Right lung (tissue), 10 donors: ENCODE measurements at places on chromosomes 3 and 15.

- no peak for DNase-seq
Observed at GRCh38 chr3:8182904-8183303, 318.7 kb upstream of the LMCD1 start.

DNA sequence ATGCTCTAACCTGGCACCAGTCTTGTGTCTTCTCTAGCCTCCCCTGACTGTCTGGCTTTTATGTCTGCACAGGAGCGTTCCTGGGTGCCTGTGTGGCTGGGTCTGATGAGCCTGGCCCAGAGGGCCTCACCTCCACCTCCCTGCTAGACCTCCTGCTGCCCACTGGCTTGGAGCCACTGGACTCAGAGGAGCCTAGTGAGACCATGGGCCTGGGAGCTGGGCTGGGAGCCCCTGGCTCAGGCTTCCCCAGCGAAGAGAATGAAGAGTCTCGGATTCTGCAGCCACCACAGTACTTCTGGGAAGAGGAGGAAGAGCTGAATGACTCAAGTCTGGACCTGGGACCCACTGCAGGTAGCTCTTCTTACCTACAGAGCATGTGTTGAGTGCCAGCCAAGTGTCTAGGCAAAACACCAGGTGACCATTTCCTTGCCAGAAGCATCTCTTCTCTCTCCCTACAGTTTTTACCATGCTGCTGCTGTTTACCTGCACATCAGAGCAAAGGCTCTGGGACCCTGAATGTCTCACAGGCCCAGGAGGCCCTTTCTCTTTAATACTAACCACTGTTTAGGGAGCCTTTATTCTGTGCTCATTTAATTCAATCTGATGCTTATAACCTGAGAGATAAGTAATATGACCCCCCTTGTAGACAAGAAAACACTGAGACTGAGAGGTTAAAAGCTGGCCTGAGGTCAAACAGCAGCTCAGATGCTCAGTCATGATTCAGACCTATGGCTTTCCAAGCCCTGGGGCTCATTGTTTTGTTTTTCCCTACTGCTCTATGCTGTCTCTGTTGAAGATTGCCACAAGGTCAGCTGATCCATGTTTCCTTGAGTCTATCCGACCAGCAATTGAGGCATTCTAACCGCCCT, 10.4 kb downstream of the PODXL2 start:
- no peak for DNase-seq

- no peak for DNase-seq
Observed at GRCh38 chr15:42355291-42355690, 4.0 kb upstream of the CAPN3 start.

DNA sequence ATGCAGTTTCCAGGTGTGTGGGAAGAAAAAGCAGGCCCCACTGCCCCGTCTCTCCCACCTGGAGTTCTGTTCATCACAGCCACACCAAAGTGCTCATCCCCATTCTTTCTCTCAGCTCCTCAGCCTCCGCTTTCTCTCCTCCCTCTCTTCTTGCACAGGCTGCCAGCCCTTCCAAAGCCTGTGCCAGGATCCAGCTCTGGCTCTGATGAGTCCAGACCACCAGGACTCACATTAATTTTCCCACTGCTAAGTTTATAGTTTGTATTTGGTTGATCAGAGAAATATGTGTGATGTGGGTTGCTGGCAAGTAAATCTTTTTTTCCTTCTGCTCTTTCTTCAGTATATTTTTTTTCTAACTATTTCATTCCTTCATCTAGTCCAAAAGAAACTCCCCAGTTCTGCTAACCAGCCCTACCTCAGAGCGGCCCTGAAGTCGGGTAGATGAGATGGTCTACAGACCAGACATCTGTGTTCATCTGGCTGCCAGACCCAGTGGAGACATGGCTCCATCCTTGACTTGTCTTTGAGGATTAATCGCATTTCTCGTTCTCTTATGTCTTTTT, 49.8 kb downstream of the BOC start:
- DNase-seq, result no peak

- peak; percentile 48 for DNase-seq
Observed at GRCh38 chr15:49718234-49718633, 97.4 kb downstream of the DTWD1 start.

DNA sequence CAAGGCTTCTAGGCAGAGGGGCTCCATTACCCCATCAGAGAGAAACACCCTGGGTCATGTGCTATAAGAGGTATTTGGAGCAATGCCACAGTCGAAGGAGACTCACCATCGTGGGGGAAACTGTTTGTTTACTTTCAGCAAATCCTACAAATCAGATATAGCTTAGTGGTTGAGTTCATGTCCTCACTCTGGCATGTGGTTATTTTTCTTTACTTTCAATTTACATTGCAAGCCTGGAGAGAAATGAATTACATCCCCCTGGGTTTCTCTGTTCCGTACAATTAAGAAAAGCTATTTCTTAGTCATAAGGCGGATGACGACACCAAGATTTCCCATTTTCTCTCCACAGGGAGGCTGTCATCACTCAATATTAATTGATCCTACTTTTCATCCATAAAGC, 36.9 kb downstream of the RFTN1 start:
- peak; percentile 47 for DNase-seq

- no peak for DNase-seq
Observed at GRCh38 chr3:4995500-4996053, 16.3 kb downstream of the BHLHE40 start.

GRCh38 chr15:65981837-65982626, 112.7 kb downstream of the RAB11A start:
- peak; percentile 13 for DNase-seq

DNA sequence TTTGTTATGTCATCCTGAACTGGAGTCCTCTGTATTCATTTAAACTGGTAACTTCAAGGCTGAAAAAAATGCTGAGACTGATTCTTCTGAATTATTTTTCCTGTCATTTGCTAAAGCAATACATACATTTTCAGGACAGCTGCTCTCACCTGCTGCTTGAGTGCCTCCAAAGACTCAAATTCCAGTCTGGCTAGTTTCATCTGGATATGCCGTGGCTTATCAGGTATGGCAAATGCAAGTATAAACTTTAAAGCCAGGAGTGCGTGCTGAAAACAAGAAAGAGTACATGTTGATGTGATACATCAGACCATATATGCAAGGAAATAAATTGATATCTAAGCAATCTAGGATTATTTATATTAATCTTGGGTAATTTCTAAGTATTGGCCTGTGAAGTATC, 146.1 kb downstream of the SNRK start:
- no peak for DNase-seq

- DNase-seq, result no peak
Observed at GRCh38 chr3:44476963-44477311, 533 bp downstream of the ZNF445 start.

- DNase-seq, result no peak
Observed at GRCh38 chr15:25659251-25659650, 203.9 kb downstream of the ATP10A start.

DNA sequence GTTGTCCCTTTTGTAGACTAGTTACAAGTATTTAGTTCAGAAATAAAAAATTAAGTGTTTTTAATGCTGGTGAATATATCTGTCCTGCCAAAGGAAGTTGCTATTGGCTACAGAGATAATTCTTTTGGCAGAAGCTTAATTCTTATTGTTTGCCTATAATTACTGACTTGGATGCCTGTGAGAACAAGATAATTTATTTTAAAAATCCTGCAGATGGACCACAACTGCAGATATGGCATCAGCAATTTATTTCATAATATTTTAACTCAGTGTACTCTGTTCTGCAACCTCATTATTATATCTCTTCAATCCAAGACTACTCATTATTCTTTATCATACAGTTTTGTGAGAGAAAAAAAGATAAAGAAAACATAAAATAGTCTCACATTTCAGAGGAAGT, 789.8 kb downstream of the NAALADL2 start:
- no peak for DNase-seq

DNA sequence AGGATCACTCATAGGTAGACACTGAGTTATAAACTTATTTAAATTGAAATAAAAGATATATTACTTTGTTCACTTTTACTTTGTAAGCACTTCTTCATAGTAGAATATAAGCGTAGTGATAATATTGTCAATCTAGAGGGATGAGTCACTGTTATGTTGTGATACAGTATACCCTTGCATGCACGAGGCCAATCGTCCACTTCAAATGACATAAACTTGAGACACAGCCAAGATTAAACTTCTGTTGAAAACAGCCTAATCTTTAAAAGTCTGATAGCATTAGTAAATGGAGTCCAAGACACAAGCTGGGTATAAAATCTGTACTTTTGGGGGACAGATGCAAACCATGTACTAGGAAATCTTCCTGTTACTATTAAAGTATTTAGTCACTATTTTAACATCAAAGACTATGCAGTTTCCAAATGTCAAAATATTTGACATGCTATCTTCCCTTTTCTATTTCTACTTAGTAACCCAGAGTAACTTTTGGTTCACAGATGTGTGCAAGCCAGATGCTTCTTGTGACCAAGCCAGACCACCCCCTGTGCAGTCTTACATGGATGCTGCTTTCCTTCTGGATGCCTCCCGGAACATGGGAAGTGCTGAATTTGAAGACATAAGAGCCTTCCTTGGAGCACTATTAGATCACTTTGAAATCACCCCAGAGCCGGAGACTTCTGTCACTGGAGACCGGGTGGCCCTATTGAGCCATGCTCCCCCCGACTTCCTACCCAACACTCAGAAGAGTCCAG, 85.3 kb downstream of the PIK3R4 start:
- no peak for DNase-seq

- DNase-seq, result peak; percentile 24
Observed at GRCh38 chr15:32641517-32642059, at the start of gene SCG5. TSS of gene SCG5 (plus strand) at chr15:32641710. CDS start at chr15:32643593, 1,883 bp downstream.

- no peak for DNase-seq
Observed at GRCh38 chr3:56787784-56788256, 13.9 kb downstream of the ARHGEF3 start.

DNA sequence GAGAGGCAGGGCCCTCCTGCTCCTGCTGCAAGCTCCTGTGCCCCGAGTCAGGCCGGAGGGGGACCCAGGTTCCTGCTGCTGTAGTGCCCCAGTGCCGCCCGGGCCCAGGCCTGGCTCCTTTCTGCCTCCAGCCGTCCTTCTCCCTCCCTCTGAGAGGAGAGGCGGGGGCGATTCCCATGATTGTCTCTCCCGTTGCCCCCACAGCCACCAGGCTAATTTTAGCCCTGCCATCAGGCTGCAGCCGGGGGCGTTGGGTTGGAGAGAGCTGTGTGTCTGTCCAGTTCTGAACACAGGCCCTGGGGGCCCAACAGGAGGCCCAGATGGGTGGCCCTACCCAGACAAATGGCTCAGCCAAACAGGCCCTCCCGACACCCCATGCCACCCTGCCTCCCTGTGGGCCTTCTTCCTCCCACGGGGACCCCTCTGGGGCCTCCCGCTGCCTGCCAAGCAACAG, 214.8 kb downstream of the TBC1D2B start:
- no peak for DNase-seq

GRCh38 chr3:141661229-141662196, 76.6 kb upstream of the RNF7 start:
- DNase-seq, result no peak

GRCh38 chr15:31083370-31083780, 18.1 kb downstream of the TRPM1 start:
- no peak for DNase-seq

GRCh38 chr3:46097691-46098241, 70.5 kb upstream of the XCR1 start:
- no peak for DNase-seq

DNA sequence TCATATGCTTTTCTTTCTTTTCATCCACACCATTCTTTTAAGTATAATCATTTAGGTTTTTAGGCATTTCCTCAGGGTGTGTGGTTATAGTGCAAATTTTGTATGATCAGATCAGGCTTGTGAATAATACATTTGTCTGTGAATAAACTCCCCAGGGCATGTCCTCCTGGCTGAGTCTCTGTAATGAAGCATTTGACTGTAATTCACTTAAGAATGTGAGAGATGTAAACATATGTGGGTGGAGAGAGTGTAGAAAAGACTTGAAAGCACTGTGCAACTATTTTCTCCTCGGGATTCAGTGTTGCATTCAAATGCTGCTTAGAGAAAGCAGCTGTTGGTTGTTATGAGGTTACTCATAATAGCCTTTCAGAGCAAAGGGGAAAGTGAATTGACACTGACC, 996.5 kb downstream of the TUSC7 start:
- DNase-seq, result no peak

DNA sequence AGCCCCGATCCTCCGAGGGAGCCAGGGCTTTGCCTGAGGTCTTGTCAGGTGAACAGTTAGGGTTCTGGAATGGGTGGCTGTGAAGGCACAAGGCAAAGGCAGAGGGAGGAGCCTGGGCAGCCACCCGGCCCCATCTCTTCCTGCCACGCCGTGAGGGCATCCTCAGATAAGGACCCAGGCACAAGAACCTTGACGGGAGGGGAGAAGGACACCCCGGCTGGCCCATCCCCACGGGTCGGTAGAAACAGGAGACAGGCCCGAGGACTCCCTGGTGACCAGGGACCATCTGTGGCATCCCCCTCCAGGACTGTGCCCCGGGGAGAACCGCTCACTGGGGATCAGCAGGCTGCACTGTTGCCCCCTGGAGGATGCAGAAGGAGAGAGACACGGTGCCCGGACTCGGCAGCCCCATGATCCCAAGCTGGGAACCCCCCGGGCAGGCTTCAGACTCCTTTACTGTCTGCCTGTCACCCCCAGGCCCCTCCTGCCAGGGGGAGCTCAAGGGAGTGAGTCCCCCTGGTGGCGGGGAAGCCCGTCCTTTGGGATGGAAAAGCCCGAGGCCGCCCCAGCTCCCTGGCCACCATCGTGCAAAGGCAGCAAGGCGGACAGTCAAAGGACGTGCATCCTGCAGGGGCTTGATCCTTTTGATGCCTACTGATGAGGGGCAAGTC, 12.3 kb upstream of the PCSK6 start:
- DNase-seq, result no peak

- peak; percentile 42 for DNase-seq
Observed at GRCh38 chr15:71752604-71753289, 57.6 kb upstream of the NR2E3 start.

GRCh38 chr3:134685929-134686802, 35.3 kb upstream of the KY start:
- DNase-seq, result no peak

- peak; percentile 54 for DNase-seq
Observed at GRCh38 chr15:98525661-98526001, 122.7 kb upstream of the IGF1R start.

DNA sequence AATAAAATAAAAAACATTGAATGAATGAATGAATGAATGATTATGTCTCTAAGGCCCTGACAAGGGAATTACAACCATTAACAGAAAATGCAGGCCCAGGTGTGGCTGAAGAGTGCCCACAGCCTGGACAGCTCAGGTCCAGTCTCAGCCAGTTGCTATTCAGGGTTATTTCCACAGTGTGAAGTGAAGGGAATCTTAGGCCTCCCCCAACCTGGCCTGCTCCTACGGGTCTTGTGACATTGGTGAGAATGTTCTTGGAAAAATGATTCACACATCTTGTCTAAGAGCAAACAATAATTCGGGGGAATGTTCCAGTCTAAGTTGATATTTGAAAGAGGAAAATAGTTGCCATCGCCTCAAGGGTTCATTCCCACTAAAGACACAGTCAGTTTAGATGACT, 37.0 kb downstream of the MINDY4B start:
- no peak for DNase-seq

DNA sequence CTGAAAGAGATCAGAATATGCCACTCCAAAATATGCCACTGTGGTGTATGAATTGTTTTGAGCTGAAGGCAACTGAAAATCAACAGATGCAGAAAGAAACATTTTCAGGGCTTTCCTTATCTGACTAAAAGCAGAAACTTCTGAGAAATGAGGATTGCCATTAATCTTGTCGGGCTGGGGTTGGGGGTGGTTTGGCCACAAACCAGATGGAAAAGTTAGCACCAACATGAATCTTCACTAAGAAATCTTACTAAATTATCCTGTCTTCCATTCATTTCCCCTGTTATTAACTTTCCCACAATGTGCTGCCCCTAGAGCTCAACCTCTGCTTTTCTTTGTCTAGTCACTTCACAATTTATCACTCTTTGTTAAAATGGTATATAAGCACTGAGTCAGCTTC, 229.9 kb upstream of the GADL1 start:
- no peak for DNase-seq

GRCh38 chr3:39548282-39548681, 80.8 kb downstream of the MOBP start:
- no peak for DNase-seq
